ENCODE measurements at places on chromosomes 11 and 22.

GRCh38 chr11:118791961-118792569, 1.1 kb upstream of the DDX6 start:
- DNase-seq, result peak; percentile 52

- DNase-seq, result no peak
Measured at GRCh38 chr22:48647051-48647450, 1180.6 kb downstream of the BRD1 start.

GRCh38 chr11:55658031-55658573, 3.9 kb upstream of the OR4C6 start:
- DNase-seq, result no peak

- DNase-seq, result no peak
Measured at GRCh38 chr22:46219636-46220035, 30.5 kb downstream of the CDPF1 start.

DNA sequence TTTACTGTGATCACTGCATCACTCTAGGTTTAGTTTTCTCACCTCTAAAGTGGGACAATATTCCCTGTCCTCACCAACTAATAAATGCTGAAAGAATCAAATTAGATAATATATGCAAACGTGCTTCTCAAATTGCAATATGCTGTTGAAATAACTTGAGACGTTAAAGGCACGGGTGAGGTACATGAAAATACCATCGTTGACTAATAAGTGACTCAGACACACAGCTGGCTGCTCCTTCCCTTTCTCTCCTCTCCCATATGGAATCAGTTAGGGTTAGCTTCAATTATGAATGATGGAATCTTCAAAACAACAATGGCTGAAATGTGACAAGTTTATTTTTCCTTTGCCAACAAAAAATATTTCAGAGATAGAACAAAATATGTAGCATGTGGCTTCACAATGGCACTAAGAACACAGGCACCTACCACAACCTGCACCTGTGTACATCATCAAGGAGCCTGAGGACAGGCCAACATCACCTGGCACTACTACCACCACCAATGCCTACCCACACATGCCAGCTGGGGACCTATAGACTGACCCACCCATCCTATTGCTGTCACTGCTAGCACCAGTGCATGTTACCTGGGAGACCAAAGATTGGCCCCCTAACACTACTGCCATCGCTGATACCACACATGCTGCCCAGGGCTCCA, 13.7 kb downstream of the GDPD4 start:
- no peak for DNase-seq

DNA sequence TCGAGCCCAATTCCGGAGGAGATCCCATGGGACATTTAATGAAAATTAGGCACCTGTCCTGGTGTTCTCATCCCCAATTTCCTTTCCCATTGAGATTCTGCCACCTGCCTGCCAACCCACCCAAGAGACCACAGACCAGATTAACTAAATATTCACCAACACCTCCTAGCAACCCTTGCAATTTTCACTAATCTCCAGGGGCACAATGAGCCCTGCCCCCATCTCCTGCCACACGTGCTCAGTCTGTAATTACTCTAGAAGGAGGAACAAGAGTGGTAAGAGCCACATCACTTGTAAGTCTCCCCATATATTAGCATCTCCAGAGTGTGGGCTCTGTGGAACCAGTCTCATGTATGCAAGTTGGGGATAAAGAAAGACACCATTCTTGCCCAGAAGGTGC, 38.0 kb downstream of the IL18BP start:
- DNase-seq, result no peak

All from inflammatory macrophage (primary cell).